Posterior cingulate gyrus (tissue), 11 donors: ENCODE measurements at places on chromosomes 7 and 10.

DNA sequence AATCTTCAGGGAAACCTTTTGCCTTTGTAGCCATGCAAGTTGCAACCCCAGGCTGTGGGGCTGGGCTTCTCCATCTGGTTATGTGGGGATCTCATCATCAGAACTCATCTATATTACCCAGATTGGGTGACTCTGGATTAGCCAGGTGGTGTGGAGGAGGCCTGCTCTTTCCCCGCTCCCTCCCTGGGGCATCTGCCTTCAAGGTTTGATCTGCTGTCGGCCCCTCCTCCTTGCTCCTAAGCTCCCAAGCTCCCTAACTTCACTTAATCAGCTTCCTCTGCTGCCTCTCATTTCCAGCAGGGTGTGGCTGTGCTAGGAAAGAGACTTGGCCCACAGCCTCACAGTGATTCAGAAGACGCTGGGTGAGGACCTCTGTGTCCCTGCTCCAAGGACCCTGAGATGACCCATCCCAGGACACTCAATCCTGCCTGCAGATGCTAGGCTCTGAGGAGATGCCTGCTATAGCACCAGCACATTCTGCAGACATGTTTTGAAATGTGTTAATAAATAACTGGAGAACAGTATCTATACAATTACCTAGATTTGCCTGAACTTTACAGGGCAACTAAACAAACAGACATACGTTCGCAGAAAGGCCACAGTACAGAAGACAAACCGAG is 392.1 kb upstream of the PODXL start:
- DNase-seq, result no peak

DNA sequence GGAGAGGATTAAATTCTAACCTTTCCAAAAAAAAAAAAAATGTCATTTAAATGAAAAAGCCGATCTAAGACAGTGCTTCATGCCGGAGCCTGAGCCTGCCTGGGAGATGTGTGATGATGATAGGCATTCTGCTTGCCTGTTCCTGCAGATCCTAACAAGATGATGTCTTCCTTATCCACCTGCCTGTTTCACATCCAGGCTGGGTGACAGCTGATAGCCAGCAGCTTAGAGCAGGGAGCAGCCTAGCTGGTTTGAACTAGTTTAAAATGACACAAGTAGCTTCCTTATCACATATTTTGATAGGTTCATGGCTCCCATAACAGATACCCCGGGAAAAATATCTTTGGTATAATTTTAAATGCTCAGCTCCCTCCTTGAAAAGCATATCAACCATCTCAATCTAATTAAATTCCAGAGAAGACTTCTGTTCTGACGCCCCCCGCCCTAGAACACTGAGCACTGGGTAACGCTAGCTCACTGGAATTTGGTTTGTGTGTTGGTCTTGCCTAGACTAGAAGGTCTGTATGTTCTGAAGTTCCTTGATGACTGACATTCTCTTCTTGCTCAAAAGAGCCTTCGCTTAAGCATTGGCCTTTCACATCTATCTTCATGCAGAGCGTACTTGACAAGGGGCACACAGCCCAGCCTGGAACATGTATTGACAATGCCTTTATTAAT is 96.9 kb upstream of the FGFR2 start:
- no peak for DNase-seq

- DNase-seq, result no peak
Measured at GRCh38 chr7:55250313-55250712, 114.8 kb upstream of the LANCL2 start.

DNA sequence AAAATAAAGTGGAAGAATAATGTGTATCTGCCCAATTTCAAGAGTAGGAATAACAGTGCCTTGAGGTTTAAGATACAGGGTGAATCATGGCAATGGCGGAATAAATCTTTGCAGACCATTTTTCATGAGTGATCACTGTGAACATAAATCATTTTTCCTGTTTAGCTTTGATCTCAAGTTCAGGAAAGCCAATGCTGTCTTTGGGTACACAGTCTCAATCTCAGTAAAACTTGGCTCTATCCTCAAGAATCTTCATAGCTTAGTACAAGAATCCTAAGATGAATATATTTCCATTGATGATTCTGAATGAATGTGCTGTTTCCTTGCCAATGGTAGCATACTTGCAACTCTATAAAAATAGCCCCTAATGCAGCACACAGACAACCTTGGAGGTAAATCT is 6.8 kb downstream of the NAMPT start:
- no peak for DNase-seq

DNA sequence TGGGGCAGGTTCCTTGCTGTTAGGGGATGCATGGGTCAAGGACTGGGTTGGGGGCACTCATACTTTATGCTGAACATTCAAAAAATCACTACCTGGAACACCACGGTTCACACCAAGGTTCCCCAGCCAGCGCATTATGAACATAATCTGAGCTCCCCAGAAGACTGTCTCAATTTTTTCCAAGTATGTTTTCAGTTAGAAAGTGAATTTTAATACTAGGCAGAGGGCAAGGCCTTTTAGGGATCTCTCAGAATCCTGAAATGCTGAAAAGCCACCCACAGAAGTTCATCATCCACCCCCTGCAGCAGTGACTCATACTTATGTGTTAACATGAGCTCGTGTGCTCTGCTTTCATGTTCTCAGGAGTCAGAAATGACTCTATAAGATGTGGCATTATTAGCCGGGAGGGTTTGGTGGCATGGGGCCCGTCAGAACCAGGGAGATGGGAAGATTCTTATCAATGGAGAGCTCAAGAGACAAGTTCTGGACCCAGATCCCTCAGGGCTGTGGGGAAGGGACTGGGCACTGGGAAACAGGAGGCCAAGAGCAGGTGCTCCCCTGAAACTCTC is 185.2 kb upstream of the ITGB1 start:
- DNase-seq, result no peak

GRCh38 chr7:81014266-81014665 is 95.4 kb upstream of the SEMA3C start:
- no peak for DNase-seq

- no peak for DNase-seq
Measured at GRCh38 chr7:128954830-128955802, 17.4 kb downstream of the IRF5 start.

GRCh38 chr7:158812684-158813083 is 16.6 kb downstream of the ESYT2 start:
- no peak for DNase-seq

DNA sequence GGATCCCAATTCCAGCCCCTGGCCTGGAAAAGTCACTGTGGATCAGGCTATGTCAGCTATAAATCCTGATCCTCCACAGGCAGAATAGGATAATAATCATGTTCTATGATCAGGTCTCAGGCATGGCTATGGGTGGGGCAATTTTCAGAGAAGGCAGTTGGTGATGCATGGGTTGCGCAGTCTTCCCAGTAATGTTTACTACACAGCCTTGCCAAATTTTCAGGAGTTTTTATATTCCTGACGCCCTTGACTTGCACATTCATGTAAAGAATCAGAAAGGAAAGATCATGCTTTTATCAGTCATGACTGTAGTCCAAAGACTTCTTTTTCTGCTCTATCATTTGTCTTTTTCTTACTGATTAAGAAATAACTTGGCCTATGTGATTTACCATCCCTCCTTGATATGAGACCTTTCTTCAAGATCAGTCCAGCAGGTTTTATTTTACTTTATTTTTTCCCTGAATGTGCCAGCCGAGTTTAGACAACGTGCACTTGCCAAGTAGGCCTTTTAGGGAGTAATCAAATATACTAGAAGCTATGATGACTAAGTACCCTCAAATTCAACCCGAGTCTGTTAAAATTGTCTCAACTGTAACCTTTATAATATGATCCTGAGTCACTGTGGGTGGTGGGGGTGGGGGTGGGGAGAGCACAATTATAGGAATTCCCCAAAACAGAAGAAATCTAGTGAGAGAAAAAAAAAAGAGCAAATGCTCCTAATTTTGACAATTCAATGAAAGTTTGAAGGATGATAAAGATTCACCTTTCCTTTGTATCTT is 31.9 kb downstream of the ARL4A start:
- DNase-seq, result no peak

DNA sequence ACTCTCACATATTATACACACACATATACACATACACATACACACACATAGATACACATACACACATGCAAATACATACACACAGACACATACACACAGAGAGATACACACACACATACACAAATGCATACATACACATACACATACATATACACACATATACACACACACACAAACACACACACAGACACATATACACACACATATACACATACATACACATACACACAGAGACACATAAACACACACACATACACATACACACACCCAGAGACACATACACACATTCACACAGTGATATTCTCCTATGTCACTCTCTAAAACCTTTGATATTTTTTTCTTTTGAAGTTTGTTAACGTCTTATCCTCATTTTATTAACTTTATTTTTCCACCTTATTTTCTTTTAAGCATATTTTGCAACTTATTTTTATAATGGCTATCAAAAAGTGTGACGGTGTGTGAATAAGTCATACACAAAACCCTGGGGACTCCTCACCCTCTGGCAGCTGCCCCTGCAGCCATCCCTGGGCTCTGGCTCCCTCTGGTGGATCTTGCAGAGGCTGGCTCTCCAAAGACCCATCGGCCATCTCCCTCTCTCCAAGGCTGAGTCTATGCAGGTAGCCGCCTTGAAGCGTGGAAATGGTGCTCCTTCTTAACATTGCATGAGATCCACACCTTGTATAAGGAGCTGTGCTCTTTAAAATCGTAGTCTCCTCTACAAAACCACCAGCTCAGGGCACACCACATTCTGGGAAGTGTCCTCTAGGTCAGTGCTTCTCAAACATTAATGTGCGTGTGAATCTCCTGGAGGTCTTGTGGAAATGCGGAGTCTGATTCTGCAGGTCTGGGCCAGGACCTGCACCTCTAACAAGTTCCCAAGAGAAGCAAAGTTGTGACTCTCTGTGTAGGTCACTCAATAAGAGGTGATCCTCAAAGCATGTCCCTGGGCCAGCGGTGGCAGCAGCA is 4.1 kb upstream of the C10orf120 start:
- DNase-seq, result peak; percentile 58
